ENCODE measurements at places on chromosomes 2 and 18.

DNA sequence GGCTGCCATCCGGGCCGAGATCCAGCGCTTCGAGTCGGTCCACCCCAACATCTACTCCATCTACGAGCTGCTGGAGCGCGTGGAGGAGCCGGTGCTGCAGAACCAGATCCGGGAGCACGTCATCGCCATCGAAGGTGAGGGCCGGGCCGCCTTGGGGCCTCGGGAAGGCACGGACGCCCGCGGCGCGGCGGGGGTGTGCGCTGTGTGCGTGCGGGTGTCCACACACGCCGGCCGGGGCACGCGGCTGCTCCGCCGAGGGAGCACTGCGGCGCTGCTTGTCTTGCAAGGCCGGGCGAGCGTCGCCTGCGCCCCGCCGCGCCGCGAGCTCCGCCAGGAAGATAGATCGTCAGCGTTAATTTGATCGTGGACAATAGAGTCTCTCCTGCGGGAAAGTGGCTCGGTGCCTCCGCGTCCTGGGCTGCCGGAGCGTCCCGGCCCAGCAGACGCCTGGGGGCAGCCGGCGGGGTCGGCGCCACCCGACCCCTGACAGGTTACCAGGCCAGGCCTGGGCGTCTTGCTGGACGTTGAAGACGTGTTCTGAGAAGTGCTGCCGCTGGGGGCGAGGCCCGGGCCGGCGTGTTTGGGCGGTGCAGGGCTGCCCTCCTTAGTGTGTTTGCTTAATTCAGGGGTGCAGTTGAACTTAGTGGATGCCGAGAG, 1.0 kb downstream of the AGAP1 start:
- no peak for DNase-seq

GRCh38 chr2:119864318-119864717, 104.6 kb downstream of the PTPN4 start:
- DNase-seq = no peak

GRCh38 chr2:168814939-168815907, 12.8 kb downstream of the NOSTRIN start:
- DNase-seq = no peak

DNA sequence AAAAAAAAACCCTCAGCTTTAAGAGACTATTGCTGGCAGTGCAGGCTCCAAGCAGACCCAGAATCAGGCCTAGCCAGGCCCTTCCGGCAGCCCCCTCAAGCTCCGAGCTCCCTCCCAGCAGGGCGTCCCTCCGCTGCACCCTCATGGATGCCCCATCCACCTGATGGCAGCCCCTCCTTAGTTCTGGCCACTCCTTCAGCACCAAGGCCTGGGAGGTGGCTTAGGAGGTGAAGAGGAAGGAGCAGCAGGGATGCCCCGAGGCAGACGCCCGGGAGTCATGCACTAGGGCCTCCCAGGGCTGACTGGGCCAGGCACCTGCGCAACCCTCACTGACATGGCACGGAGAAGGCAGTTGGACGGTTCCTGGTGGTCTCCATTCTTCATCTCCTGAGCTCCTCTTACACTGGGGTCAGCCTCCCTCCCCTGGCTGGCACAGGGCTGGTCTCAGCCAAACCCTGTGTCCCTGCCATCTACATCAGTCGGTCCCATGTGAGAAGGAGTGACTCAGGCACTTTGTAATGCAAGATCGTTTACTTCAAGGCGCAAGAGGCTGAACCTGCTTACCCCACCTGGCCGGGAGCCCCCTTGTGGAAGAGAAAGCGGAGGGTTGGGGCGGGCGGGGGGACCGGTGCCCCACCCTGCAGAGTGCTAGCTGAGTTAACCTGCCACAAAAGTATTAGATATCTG, 53.5 kb upstream of the ID2 start:
- no peak for DNase-seq

- no peak for DNase-seq
These were observed 36.8 kb upstream of the EML4 start for GRCh38 chr2:42132191-42132965.

DNA sequence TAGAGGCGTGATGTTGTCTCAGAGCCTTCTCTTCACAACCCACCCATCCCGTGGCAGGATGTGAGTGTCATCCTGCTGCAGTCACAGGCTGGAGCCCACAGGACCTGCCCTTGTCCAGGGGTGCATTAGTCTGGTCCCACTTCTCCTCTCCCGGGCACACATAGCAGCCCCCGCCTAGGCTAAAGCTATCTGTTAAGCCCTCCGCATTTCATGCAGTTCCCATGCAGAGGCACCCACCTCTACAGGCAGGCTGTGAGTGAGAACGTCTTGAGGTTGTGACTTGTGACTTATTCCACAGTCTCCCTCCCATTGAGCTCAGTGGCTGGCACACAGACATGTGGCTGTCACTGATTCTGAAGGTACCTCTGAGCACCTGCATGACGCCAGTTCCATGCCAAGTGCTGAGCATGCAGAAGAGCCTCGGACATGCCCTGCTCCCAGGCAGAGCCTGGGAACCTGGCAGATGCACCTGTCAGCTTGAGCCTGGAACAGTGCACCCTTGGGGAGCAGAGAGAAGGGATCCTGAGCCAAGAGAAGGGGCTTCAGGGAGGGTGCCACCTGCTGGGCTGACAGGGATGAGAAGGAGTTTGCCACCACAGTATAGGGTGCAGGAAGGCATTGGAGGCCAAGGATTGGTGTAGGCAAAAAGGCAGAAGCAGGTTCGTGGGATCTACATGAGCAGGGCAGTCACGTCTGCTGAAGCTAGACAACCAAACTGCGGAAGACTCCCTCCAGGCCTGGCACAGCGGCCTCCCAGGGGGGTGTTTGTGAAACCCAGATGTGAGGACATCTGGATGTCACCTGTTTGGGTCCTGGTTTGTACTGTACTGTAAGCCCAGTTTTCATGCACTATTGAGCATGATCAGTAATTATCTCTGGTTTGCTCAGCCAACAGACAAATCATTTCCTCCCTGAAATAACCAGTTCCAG, 213.6 kb downstream of the GLI2 start:
- no peak for DNase-seq

- DNase-seq = no peak
These were observed 27.6 kb upstream of the CALCRL start for GRCh38 chr2:187475499-187476248.

- no peak for DNase-seq
These were observed 82.4 kb downstream of the TTC32 start for GRCh38 chr2:19819097-19820065.

- DNase-seq = no peak
These were observed 184.3 kb downstream of the UBE2E3 start for GRCh38 chr2:181164699-181165098.

Data from T-helper 2 cell (primary cell).